ENCODE measurements at places on chromosomes 4 and X. TPM values are rescaled to one million over a fixed set of nuclear protein-coding genes. Genes with fewer than 3 reads are reported as not detected.

The EDA2R gene
- total RNA-seq: 3.1 TPM

The TMSB15B gene
- total RNA-seq: 0.37 TPM

The UGT2B11 gene
- not detected for total RNA-seq

The IBSP gene
- total RNA-seq: not detected

The UBE2D3 gene
- total RNA-seq: 135 TPM

The TBC1D14 gene
- 17.1 TPM for total RNA-seq

The GPC3 gene
- 1.7 TPM for total RNA-seq

The HERC5 gene
- total RNA-seq: 4.7 TPM

The CLDN34 gene
- 0.24 TPM for total RNA-seq

The ODAPH gene
- total RNA-seq: not detected

The VCX3B gene
- total RNA-seq: not detected

The HMGB3 gene
- total RNA-seq: 11.4 TPM

The PLK4 gene
- total RNA-seq: 0.79 TPM

The OTUD6A gene
- total RNA-seq: not detected

GRCh38 chr4:74886484-74886883, 46.4 kb upstream of the PARM1 start:
- no peak for DNase-seq

GRCh38 chrX:141904262-141904661, 568 bp downstream of the MAGEC1 start:
- peak; percentile 29 for DNase-seq

- DNase-seq: no peak
These were observed 1137.6 kb downstream of the C4orf33 start for GRCh38 chr4:130233377-130234047.

DNA sequence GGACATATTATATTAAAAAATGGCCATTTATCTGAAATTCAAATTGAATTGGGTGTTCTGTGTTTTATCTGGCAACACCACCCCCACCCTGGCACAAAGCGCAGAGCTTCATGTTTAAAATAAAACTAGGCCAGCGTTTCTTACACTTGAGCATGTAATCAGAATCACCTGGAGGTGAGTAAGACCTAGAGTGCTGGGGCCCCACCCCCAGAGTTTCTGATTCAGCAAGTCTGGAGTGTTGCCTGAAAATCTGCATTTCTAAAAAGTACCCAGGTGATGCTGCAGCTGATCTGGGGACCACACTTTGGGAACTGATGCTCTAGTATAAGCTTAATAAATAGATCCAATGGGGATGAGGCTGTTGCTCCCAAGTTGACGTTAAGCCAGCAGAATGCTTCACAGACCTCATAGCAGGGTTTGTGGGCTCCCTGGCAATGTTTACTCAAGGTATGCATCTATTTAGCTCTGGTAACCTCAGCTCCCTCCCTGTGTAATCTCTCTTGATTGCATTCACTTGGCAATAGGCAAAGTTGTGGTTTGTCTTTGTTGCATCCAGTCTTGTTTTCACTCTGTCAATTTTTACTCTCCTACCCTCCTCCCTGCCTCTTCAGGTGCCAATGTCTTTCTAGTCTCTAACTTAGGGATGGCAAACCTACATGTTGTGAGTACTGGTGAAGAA, 99.8 kb upstream of the TEX13D start:
- DNase-seq: no peak

- no peak for DNase-seq
These were observed 20.6 kb downstream of the MAGEC1 start for GRCh38 chrX:141924293-141924692.

- no peak for DNase-seq
These were observed 646.7 kb downstream of the PDHA2 start for GRCh38 chr4:96486563-96486962.

GRCh38 chr4:138912704-138913340, 102.8 kb upstream of the NOCT start:
- DNase-seq: no peak

GRCh38 chrX:2488621-2489285, 12.0 kb downstream of the DHRSX start:
- no peak for DNase-seq

DNA sequence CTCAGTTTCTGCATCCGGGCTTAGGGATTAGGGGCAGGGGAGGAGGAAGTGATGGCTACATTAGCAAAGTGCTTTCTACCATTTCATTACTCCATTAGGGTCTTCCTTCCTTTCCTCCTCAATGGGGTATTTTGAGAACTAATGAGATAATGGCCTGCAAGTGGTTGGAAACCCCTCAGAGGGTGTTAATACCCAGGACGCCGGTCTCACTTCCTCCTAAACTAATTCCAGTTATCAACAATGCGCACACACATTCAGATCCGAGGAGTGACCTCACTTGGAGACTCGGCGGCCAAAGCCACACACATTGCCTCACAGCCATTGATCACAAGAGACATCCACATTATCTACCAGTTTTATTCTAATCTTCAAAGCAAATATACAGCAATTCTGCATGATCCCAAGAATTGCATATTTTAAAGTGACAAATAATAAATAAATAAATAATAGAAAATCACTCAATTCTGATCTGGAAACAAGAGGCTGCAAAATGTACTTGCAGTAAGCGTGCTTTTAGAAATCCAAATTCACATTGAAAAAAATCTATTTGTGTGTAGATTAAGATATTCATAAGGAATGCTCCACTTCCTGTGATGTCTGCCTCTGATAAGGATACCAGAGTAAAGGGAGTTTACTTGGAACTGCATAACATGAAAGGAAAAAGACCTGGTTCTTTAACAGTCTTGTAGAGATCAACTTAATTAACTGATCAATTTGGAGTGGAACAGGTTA, 329.1 kb downstream of the FBXW7 start:
- DNase-seq: no peak

GRCh38 chr4:165293927-165294649, 33.4 kb upstream of the MSMO1 start:
- no peak for DNase-seq

DNA sequence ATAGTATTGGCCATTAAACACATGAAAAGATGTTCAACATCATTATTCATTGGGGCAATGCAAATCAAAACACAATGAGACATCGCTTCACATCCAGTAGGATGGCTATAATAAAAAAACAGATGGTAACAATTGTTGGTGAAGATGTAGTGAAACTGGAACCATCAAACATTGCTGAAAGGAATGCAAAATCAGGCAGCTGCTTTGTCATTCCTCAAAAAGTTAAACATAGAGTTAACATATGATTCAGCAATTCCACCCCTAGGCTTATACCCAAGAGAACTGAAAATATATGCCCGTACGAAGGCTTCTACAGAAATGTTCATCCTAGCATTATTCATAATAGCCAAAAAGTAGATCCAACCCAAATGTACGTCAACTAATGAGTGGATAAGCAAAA, 144.0 kb upstream of the NAP1L5 start:
- no peak for DNase-seq

GRCh38 chr4:138958519-138958918, 57.1 kb upstream of the NOCT start:
- DNase-seq: no peak

DNA sequence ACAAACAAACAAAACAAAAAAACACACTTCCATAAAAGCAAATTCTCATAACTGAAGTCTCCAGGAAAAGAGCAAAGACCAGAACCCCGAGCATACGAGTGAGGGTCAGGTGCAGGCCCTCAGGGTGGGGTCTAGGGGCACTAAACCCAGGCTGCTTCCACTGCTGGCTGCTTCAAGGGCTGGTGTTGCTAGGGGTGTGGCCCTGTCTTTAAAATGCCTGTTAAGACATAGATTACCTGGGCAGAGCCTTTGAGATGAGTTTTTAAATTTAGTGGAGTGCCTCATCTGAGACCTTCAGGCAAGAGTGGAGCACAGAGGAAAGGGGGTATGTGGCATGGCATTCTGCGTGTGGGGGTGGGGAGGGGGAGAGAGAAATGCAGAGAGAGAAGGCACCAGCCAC, 87.0 kb downstream of the FHDC1 start:
- no peak for DNase-seq

DNA sequence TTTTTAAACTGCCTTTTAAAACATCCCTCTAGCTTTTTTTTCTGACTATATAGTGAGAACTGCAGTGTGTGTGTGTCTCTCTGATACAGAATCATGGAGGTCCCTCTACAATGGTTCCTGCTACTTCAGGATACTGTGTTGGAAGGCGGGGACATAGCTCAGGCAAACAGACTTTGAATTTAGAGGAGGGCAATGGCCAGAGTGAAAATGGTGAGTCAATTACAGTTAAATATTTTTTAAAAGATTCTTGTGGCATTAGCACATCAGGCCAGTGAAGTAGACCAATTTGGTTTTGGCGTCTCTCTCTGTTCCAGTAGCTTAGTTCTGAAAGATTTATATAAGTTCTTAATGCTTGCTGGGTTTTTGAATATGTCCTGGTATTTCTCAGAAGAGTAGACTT, 47.1 kb downstream of the ALG13 start:
- DNase-seq: no peak

DNA sequence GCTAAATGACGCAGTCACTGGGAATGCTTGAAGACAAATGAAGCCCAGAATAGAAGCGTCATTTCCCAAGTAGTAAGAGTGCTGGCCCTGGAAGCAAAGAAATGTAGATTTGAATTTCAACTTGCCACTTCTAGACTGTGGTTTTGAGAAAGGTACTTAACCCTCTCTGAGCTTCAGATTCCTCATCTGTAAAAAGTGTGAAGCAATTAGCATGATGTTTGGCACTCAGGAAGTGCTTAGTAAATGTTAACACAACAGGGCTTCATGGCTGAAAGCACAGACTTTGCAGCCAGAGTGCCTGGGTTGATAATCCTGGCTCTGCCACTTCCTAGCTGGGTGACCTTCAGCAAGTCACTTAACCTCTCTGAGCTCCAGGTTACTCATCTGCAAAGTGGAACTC, 147.4 kb upstream of the RPS6KA3 start:
- DNase-seq: no peak

GRCh38 chrX:154348646-154349358, 25.6 kb downstream of the FLNA start:
- peak; percentile 23 for DNase-seq

DNA sequence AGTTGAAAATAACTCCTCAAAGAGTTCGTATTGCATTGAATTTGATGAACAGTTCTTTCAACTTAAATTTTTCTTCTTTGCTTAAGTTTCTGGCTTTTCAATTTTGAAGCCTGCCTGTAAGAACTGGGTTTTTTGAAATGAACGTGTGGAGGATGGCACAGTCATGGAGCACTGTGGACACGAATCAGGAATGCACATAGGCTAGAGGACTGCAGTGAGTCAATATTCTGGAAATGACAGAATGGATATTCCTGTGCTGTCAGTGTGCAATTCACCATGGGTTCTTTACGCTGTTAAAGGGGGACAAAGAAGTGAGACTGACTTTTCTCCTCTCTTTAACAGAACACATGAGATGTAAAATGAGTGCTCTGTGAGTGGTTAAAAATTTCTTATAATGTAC, 368.0 kb upstream of the AGA start:
- DNase-seq: no peak

GRCh38 chrX:120749141-120749846, 119.4 kb upstream of the C1GALT1C1 start:
- DNase-seq: no peak

GRCh38 chr4:64776820-64777219, 367.6 kb upstream of the TECRL start:
- no peak for DNase-seq

Data from pancreas (tissue), 10 donors.